ENCODE measurements at places on chromosomes 1 and 21. TPM values are rescaled to one million over a fixed set of nuclear protein-coding genes. Genes with fewer than 3 reads are reported as not detected.

Gene MFAP2
- total RNA-seq: 0.41 TPM

Gene LEFTY1
- total RNA-seq: not detected

GRCh38 chr1:203627851-203628200 lies 1.2 kb downstream of the ATP2B4 start:
- DNase-seq: peak; percentile 56

DNA sequence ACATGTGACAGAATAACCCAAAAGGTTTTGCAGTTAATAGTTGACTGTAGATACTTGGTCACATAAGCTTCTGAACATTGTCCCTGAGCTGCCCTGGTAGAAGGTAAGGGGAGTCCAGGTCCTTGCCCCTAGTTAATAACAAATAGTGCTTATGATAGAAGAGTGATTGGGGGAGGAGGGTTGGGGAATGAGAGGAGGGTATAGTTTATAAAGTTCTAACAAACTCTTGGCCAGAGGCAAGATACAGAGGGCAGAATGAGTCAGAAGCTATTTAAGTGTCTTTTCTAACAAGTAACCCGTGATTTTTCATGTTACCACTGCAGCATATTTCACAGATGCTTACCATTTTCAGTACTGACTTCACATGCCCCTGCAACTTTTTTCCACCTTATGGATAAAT lies 26.7 kb upstream of the MYOCOS start:
- DNase-seq: no peak

DNA sequence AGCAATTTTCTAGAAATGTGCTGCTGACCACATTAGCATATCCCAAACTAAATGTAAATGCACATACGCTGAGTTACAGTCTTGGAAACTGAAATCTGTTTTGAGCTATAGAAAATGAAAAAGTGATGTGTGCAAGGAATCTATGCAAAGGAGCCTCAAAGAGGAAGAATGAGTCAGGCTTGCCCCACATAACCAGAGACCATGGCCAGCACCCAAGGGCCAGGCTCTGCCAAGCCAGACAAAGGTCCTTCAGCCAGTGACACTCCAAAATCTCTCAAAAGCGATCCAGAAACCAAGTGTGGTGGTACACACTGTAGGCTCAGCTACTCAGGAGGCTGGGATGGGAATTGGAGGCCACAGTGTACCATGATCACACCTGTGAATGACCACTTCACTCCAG lies 195.2 kb downstream of the TOMM20 start:
- DNase-seq: peak; percentile 68

DNA sequence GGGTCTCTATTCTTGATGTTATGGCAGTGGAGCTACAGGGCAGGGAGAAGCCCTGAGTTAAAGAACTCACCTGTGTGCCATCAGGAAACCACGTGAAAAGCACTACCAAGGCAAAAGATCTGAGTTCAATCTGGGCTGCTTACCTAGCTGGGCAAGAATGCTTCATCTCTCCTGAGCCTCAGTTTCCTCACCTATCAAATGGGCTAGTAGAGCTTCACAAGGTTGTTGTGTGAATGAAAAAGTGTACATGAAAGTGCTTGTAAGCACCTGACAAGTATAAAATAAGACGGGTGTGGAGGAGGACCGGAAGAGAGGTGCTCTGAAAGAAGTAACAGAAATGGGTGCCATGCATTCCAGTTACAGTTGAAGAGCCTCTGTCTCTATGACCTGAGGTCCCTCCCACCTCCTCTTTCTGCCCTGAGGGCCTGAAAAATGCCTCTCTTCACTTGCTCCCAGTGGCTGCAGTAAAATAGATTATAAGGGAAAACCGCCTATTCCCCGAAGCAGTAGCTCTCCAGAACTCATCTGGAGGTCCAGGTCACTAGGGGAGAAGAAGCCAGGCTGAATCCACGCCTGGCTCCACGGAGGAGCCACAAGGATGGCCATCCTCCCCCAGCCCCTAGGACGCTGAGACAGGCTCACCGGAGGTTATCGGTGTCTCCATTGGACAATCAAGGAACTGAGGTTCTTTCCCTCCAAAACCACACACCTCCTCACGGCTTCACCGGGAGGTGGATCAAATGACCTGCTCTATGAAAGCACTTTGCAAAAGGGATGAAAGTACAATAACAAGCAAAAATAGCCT lies 1.4 kb downstream of the GPR161 start:
- DNase-seq: peak; percentile 35
